HT1080 (cell line): ENCODE measurements at places on chromosomes 4 and X. TPM values are rescaled to one million over a fixed set of nuclear protein-coding genes. Genes with fewer than 3 reads are reported as not detected.

GRCh38 chrX:103932133-103932532 is 30.3 kb upstream of the TMSB15B start:
- DNase-seq: no peak

DNA sequence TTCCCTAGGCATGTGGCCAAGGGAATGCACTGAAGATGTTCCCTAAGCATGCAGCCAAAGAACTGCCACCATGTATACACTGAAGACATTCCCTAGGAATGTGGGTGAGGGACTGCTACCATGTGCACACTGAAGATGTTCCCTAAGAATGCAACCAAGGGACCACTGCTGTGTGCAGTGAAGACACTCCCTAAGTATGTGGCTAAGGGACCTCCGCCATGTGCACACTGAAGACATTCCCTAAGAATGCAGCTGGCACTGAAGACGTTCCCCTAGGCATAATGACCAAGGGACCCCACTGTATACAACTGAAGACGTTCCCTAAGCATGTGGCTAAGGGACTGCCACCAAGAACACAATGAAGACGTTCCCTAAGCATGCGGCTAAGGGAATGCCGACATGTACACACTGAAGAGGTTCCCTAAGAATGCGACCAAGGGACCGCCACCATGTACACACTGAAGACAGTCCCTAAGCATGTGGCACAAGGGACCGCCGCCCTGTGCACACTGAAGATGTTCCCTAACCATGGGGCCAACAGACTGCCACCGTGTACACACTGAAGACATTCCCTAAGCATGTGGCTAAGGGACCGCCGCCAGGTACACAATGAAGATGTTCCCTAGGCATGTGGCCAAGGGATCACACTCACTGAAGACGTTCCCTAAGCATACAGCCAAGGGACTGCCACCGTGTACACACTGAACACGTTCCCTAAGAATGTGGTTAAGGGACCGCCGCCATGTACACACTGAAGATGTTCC is 25.6 kb downstream of the DHRSX start:
- DNase-seq: no peak

GRCh38 chr4:168849997-168850396 is 160.1 kb downstream of the CBR4 start:
- DNase-seq: no peak

DNA sequence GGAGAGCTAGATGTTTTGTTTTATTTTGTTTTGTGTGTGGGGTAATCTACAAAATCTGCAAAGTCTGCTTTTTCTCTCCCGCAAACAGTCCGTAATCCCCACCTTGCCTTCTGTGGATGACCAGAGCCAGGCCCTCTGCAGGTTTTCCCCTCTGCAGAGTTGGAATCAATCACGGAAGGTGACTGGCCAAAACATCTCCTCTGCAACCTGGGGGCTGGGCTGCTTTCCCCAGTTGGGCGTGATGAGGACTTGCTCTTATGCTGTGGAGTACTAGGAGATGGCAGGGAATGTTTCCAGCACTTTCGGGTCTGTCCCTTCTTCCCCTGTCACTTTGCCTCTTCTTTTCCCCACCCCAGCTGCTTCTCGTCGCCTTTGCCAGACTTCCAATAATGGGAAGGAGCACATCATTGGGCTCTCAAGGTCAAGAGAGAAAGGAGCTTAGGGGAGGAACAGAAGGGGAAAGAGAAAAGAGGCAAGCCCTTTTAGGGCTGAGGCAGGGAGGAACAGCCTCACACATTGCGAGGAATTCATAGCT is 1.1 kb downstream of the TMEM35A start:
- DNase-seq: no peak

- no peak for DNase-seq
Measured at GRCh38 chr4:94605241-94605805, 152.4 kb upstream of the BMPR1B start.

GRCh38 chrX:34638116-34638515 is 19.0 kb downstream of the TMEM47 start:
- peak; percentile 15 for DNase-seq

- no peak for DNase-seq
Measured at GRCh38 chr4:107718351-107718965, 1.6 kb downstream of the PAPSS1 start.

DNA sequence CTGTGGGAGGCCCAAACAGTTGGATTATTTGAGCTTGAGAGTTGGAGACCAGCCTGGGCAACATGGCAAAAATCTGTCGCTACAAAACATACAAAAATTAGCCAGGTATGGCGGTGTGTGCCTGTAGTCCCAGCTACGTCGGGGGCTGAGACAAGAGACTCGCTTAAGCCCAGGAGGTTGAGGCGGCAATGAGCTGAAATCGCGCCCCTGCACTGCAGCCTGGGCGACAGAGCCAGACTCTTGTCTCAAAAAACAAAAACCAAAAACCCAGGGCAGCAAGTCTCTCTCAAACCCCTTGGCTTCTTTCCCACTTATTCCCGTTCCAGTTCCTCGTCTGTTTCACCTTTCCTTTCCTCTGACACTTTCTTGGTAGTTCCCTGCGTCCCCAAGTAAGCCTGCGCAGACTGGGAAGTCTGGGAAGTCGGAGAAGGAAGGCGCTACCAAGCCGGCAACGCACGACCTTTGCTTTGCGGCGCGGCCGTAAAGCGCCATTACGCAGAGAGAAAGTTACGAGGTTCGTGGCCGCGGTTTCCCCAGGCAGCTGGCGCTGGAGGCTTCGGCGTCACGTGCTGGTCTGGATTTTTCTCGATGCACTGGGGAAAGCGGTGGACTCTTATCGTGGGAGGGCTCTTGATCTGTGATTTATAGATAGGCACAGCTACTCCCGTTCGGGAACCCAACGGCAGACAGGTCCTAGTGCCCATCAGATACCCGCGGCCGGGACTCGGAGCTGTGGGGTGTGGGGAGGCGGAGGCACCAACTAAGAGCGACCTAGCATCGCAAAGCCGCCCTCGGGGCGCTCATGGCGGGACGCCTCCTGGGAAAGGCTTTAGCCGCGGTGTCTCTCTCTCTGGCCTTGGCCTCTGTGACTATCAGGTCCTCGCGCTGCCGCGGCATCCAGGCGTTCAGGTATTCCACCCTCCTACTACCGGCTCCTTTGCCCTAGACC is at the start of gene NUDT9:
Gene NUDT9, plus strand, starts transcription at position 470 of the 949 bp plus-strand sequence. Its CDS starts 333 bp downstream, at position 803.
- peak; percentile 98 for DNase-seq

RHOXF2 gene
- total RNA-seq: not detected in 2 replicates

RNF150 gene
- total RNA-seq: 0.37 and 0.73 TPM in 2 replicates

UGT2B17 gene
- not detected in 2 replicates for total RNA-seq

ATP8A1 gene
- 0.06 and 0.17 TPM in 2 replicates for total RNA-seq

DCAF12L2 gene
- total RNA-seq: not detected in 2 replicates

ARAP2 gene
- 2.2 and 2.8 TPM in 2 replicates for total RNA-seq
